ENCODE measurements at places on chromosomes 3 and 15.

DNA sequence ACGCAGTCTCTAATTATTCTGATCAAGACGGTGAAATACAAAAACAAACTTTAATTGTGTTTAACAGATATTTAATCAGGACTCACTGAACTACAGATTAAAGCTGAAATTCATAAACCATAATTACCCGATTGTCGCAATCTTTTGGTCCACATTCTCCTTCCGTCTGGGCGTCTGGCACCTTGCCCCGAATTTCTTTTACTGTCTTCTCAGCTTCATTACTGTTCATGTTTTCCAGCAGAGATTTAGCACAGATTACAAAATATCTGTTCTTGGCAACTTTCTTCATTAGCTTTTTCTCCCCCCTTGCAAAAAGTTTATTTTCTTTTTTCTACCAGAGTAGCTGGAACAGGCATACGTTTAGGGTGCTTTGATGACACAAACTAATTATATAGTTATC is 271.4 kb downstream of the TIGIT start:
- no peak for DNase-seq

DNA sequence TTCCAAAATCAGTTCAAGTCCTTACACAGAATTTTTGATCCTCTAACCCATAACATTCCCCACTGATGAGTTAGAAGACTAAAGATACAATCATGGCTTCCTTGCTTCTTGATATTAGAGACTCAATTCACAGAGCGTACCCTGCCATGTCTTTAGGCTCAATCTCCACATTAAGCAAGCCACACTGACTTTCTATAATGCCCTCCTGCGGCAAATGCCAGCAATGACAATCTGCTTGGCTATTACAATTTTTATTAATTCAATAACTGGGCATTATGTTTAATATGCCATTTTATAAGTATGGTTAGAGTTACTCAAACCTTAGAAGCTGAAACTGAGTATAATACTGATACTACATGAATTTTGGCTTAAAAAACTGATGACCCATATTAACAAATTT is 479.7 kb upstream of the NR2F2 start:
- no peak for DNase-seq

- DNase-seq: peak; percentile 49
These were observed 183.6 kb downstream of the XXYLT1 start for GRCh38 chr3:195087328-195087727.

GRCh38 chr3:154967090-154967489 is 113.0 kb upstream of the MME start:
- DNase-seq: no peak

DNA sequence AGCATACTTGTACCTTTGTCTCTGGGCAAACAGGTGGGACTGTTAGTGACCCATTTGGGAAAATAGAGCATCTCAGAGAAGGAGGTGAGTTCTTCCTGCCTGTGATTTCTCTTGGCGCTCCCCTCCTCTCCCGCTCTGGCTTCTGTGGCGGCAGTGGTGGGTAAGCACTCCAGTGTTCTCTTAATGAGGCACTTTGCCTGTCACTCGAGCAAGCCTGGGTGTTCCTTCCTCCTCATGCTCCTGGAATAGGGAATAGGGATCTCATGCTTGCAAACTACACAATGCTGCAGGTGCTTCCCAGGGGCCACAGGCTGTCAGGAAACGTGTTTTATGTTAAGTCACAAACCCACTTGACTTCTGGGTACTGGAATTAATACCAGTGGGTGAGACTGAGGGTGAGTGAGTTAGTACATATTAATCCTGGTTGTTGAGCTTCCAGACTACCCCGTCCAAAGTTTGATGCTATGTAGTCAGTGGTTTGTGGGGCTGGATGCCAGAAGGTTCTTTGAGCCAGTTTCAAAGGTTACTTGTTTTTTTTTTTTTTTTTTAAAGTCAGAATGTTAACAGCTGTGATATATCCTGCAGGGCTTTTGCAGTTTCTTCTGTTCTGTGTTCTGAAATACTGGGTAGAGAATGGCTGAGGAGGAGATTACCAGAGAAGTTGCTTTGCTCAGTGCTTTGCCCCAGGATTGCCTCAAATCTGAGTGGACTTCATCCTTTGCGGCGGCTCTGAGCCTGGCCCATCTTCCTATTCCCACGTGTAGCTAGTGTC is 30.5 kb downstream of the EDEM1 start:
- no peak for DNase-seq

GRCh38 chr3:48119505-48120193 is 68.6 kb downstream of the CDC25A start:
- no peak for DNase-seq

DNA sequence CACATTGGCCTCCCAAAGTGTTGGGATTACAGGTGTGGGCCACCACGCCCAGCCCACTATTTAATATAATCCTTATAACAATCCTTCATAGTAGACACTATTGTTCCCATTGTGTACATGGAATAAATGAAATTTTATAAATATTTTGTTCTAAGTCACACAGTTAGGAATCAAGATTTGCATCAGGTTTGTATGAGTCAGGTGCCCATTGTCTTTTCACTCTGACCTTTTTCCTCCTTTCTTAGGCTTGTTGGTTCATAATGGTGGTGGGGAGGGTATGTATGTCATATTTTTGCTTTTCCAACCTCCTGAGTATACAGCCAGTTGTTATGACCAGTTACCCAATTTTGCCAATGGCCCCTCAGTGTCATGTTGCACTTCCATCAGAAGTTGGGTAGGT is 18.0 kb upstream of the SLC30A4 start:
- DNase-seq: no peak

DNA sequence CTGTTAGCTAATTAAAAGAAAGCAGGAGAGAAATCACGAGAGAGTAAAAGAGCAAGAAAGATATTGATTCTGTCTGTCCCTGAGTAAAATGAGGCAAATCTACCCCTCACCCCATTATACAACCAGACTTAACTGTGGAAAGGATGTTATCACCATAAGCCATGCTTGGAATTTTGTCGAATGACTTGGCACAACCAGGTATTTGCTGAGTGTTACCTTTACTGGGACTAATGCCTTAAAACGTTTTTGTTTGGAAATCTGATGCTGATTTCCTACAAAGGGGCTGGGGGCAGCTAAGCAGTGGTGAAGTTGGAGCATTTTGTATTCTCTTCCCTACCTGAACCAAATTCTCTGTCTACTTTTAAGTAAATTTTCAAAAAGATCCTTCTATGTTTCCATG is 211.1 kb downstream of the GREM1 start:
- no peak for DNase-seq

- no peak for DNase-seq
These were observed 149.9 kb downstream of the CFAP20DC start for GRCh38 chr3:58899953-58900298.

GRCh38 chr3:52041118-52041731 is 15.1 kb downstream of the DUSP7 start:
- DNase-seq: peak; percentile 66
